Stimulated activated CD4-positive, alpha-beta T cell treated with anti-CD3 and anti-CD28 coated beads, Interleukin-2, amount 100 ng/mL, for 24 hours (primary cell): ENCODE measurements at places on chromosomes 4 and X.

DNA sequence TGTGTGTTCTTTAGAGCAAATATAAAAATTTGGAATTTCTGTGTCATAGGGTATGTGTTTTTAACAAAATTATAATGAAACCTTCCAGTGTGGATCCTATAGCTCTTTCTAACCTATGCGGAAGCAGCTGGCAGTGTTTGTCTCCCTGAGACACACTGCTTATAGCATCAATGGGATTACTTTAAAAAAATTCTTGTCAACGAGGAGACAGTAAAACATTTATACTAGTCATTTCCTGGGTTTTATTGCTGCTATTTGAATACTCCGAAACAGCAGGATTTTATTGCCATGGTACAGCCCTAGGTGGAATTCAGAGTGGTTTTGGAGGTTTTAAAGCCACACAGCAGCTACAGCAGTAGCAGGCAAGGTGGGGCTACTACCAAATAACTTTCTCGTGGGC, 145.1 kb upstream of the IL1RAPL2 start:
- no peak for DNase-seq

GRCh38 chr4:185192059-185192458, 11.7 kb downstream of the CFAP97 start:
- no peak for DNase-seq

DNA sequence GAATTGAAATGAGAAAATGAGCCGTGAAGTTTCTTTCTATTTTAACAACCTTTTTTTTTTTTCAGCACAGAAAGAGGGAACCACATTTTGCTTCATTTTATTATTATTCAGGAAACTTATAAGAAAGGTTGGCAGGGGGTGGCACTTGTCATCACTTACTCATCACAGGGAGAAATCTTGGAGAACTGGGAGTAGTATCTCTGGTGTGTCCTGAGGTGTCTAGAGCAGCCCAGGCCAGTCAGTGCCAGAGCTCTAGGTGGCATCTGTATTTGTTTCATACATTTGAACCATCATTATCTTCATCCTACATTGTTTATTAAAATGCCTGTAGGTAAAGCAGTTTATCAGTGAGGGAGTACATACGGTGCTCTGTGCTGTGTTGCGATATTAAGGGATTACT, 43.8 kb upstream of the ARHGAP24 start:
- DNase-seq = no peak

- no peak for DNase-seq
Observed at GRCh38 chrX:29724316-29724715, 491.0 kb upstream of the MAGEB2 start.
